Body of pancreas (tissue), 4 donors: ENCODE measurements at places on chromosomes 11 and 22. TPM values are rescaled to one million over a fixed set of nuclear protein-coding genes. Genes with fewer than 3 reads are reported as not detected.

GRCh38 chr22:39427751-39428596 is 28.4 kb downstream of the TAB1 start:
- no peaks in the 10 kb centered on the region for H3K27me3 ChIP-seq
- H3K4me1 ChIP-seq, result no peaks in the 10 kb centered on the region
- no peak overlapping the region for H3K27ac ChIP-seq
- peaks cover 7% of the 10 kb centered on the region for H3K36me3 ChIP-seq
- no peak for DNase-seq

DNA sequence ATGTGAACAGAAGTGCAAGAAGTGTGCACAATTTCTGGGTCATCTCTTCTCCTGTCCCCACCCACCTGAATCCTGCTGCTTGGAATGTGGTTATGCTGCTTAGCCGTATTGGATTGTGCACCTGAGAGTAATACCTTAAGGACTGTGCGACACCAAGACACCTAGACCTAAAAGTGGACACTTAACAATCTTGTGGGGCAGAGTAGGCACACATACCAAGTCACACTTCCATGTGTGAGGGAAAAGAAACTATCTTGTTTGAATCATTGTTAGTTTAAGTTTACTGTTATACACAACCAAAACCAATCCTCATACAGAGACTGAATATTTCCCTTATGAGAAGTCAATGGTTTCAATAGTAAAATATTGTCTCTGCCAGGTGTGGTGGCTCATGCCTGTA is 93.7 kb downstream of the CCDC83 start:
- no peak overlapping the region for H3K4me3 ChIP-seq
- peak overlapping the region; percentile 61 for H3K27ac ChIP-seq
- no peak for DNase-seq
- no peaks in the 10 kb centered on the region for H3K27me3 ChIP-seq

DNA sequence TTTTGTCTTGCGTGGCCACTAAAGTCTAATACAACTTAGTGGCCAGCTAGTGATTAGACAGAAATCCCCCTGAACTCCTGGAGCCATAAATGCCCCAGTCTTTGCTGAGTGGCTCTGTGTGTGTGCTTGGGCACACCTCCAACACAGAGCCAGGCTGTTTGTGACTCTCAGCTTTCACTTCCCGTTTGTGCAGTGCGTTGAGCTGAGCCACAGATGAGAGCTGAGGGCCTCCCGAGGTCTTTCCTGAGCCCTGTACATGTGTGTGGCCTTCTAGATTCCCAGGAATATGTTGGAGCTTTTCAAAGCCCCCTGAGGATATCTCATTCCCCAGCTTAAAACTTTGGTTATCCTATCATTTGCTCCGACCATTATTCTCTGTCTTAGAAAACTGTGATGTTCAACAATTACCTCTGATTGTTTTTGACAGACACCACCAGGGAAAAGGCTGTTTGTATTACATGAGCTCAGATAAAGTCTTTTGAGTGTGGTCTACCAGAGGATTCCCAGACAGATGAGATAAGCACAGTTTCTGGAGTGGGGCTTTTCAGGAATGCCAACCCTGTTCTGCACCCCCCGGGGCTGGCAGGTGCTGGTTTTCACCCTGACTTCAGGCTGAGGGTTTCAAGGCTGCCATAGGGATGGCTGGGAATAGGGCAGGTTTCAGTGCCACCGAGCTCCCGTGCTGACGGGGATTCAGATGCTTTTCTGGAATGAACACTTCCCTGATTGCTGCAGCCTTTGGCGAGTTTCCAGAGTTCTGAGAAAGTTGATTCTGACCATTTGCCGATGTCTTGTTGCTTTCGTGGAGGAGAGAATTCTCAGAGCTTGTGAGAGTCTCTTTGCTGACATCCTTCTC is 23.8 kb downstream of the IGHMBP2 start:
- H3K36me3 ChIP-seq, result peaks cover 21% of the 10 kb centered on the region
- H3K4me3 ChIP-seq, result no peak overlapping the region
- no peak for DNase-seq
- H3K4me1 ChIP-seq, result no peaks in the 10 kb centered on the region
- H3K27me3 ChIP-seq, result no peaks in the 10 kb centered on the region

DNA sequence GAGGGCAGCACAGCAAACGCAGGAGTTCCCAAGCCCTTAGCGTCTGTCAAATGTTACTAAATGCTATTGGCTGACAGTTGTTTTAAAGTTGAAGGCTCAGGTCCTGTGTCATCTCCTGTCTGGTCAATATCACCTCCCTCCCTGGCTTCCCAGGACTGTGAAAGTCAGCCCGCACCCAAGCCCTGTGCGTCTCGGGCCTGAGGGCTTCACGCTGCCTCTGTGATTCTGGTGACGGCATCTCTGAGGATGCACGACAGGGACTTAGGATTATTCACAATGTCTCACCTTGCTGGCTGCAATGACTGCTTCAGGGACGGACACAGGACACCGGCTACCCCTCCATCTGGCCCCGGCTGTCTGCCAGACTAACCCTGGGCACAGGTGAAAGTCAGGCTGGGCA is 415.3 kb downstream of the CTTN start:
- no peak overlapping the region for H3K4me3 ChIP-seq
- no peaks in the 10 kb centered on the region for H3K4me1 ChIP-seq
- H3K27ac ChIP-seq, result no peak overlapping the region
- no peaks in the 10 kb centered on the region for H3K27me3 ChIP-seq

DNA sequence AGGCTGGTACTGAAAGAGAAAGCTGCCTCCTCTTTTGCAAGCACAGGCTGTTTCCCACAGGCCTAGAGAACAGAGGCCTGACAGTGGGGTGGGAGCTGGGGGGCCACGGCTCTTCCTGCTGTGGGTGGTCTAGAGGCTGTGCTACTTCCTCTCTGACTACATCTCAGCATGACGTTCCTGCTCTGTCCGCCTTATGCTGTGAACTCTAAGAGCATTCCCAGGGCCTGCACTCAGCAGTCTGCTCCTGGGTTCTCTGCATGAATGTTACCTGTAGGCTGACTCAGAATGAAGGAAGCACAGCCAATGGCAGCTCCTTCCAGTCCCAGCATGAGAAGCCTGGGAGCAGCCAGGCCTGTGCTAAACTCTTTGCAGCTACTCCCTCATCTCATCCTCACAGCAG is 534.3 kb downstream of the NTM start:
- DNase-seq, result no peak
- no peaks in the 10 kb centered on the region for H3K36me3 ChIP-seq
- H3K27ac ChIP-seq, result no peak overlapping the region
- H3K4me3 ChIP-seq, result no peak overlapping the region
- no peaks in the 10 kb centered on the region for H3K4me1 ChIP-seq

DNA sequence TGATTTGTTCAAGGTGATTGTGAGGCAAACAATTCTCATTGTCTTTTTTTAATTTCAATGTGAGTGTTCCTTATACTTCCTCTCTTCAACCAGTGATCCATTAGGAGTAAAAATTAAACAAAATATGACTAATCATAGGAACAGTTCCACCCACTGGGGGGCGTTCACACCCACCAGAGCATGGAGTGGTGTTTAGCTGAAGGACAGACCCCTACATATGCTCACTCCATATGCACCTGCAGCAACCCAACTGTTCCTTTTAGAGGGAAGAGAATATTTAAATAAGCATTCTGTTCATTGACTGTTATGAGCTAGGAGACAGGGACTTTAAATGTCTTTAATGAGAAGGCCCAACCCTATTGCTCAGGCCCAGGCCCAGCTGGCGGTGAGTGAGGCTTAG is 78.7 kb upstream of the DRD2 start:
- DNase-seq, result no peak
- H3K4me1 ChIP-seq, result no peaks in the 10 kb centered on the region
- no peaks in the 10 kb centered on the region for H3K36me3 ChIP-seq
- no peaks in the 10 kb centered on the region for H3K27me3 ChIP-seq
- H3K4me3 ChIP-seq, result no peak overlapping the region

DNA sequence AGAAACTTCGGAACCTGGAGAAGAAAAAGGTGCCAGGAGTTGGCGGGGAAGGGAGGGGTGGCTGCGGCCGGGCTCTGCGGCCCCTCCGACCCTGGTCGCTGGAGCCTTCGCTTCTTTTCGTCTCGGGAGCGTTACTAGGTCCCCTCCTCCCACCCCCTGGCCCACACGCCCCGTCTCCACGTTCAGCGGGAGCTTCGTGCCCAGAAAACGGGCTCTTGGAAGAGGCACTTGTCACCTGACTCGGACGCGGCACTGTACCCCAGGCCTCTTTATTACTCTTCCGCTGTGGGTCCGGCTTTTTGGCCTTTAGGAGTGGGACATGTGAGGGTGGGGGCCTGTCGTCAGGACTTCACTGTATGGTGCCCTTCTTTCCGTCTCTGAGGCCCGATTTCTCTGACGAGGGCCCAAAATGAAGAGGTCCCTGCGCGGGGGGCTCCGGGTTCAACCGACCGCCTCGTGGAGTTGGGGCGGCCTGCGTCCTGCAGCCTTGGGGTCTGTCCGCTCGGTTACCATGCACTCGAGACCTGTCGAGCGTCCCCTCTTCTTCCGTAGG is 1.2 kb downstream of the CAPRIN1 start:
- peak overlapping the region; percentile 95 for H3K4me3 ChIP-seq
- peak overlapping the region; percentile 99 for H3K27ac ChIP-seq
- peak; percentile 38 for DNase-seq
- no peaks in the 10 kb centered on the region for H3K36me3 ChIP-seq
- H3K4me1 ChIP-seq, result peaks cover 46% of the 10 kb centered on the region
- H3K27me3 ChIP-seq, result no peaks in the 10 kb centered on the region

DNA sequence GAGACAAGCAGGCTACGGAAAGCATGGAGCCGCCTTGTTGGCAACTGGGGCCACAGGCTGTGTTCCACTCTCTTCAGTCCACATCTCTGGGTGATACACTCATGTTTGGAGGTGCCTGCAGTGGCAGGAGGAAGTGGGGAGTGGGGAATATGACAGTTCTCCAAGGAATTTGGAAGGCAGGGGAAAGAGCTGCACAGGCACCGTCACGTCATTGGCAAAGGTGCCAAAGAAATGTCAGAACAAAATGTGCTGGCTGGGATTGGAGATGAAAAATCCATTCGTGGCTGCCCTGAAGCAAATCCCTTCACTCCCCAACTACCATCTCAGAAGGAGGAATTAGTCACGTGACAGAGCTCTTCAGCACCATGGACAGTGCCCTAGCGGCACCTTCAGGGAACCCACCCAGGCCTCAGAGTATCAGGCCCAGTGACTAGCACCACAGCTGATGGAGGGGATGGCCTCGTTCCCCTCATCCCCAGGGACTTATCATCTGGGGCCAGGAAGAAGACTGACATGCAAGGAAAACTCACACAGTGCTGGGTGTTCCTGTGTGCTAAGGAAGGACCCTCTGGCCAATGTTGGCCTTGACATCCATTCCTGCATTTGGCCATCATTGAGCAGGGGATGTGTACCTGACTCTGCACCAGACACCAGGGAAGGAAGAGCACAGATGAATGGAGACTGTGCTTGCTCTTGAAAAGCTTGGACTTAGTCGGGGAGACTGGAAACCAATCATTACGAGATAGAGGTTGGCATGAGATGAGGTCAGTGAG is 48.5 kb upstream of the PRDM11 start:
- H3K27ac ChIP-seq, result no peak overlapping the region
- DNase-seq, result peak; percentile 70
- no peaks in the 10 kb centered on the region for H3K36me3 ChIP-seq
- no peaks in the 10 kb centered on the region for H3K27me3 ChIP-seq
- peaks cover 5% of the 10 kb centered on the region for H3K4me1 ChIP-seq
- no peak overlapping the region for H3K4me3 ChIP-seq

GRCh38 chr11:88704485-88704884 is 361.3 kb downstream of the GRM5 start:
- H3K4me1 ChIP-seq, result no peaks in the 10 kb centered on the region
- no peaks in the 10 kb centered on the region for H3K27me3 ChIP-seq
- DNase-seq, result no peak
- H3K4me3 ChIP-seq, result no peak overlapping the region
- H3K36me3 ChIP-seq, result no peaks in the 10 kb centered on the region

DNA sequence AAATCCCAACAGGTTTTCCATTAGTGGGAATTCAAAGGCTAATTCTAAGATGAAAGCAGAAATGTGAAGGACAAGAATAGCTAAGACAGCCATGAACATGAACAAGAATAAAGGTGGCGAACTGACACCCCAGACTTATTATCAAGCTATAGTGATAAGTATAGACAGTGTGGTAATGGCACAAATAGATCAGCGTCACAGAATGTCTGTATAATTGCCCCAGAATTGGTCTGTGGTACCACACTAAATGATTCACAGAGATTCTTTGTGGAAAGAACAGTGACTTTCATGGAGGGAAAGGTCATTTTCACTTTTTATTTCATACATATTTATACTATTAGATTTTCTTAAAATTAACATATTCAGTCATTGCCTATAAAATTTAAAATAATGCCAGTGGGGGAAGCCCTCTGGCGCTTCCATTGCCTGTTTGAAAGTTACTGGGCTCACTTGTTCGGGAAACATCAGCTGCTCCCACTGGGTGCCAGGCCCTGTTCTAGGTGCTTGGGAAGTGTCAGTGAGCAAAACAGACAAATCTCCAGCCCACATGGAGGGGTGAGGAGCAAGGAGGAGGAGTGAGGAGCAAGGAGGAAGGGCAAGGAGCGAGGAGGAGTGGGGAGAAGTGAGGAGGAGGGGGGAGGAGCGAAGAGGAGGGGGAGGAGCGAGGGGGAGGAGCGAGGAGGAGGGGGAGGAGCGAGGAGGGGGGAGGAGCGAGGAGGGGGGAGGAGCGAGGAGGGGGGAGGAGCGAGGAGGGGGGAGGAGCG is 11.3 kb upstream of the NLRP6 start:
- no peak for DNase-seq
- no peak overlapping the region for H3K4me3 ChIP-seq
- no peaks in the 10 kb centered on the region for H3K27me3 ChIP-seq
- no peak overlapping the region for H3K27ac ChIP-seq
- no peaks in the 10 kb centered on the region for H3K4me1 ChIP-seq
- H3K36me3 ChIP-seq, result no peaks in the 10 kb centered on the region

DNA sequence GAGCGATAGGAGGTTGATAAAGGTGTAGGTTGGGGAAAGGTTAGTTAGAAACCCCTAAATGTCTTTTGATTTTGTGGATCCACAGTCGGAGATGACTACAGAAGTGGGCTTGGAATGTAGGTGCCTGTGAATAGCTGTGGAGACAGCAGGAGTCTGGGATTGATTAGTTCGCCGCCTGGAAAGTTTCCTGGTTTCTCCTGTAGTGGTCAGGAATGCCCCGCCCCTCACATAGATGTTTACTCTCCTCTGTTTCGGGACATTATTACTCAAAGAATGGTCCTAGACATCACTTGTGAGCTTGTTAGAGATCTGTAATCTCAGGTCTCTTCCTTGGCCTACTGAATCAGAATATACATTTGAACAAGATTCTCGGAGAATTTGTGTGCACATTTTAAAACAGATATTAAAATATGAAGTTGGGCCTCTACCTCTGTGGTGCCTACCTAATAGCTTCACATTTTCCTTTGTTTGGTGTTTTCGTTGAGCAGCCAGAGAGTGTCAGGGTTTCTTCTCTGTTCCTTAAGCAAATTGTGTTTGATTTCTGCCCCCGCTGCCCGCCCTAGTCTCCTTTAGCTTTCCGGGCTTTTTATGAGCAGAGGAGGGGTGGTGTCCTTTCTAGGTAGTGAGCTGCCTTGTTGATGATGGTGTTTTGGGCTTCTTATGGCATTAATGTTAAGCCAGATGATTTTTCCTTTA is 89.4 kb downstream of the PPP6R3 start:
- H3K36me3 ChIP-seq, result no peaks in the 10 kb centered on the region
- DNase-seq, result no peak
- H3K4me3 ChIP-seq, result no peak overlapping the region
- no peak overlapping the region for H3K27ac ChIP-seq
- no peaks in the 10 kb centered on the region for H3K27me3 ChIP-seq

GRCh38 chr22:34781681-34782080 is 284.3 kb upstream of the ISX start:
- no peaks in the 10 kb centered on the region for H3K36me3 ChIP-seq
- no peaks in the 10 kb centered on the region for H3K4me1 ChIP-seq
- no peak overlapping the region for H3K4me3 ChIP-seq
- no peak for DNase-seq

The ALG8 gene
- 25.4 TPM for total RNA-seq

The P4HA3 gene
- not detected for total RNA-seq

The GNAZ gene
- total RNA-seq, result 0.33 TPM

The OR8J1 gene
- not detected for total RNA-seq

The FADS2 gene
- total RNA-seq, result 4.4 TPM

The TMEM121B gene
- not detected for total RNA-seq
